HT-29 (cell line): ENCODE measurements at places on chromosomes 13 and 19. TPM values are rescaled to one million over a fixed set of nuclear protein-coding genes. Genes with fewer than 3 reads are reported as not detected.

- no peak for DNase-seq
Observed at GRCh38 chr13:111263566-111263965, 56.9 kb upstream of the TEX29 start.

DNA sequence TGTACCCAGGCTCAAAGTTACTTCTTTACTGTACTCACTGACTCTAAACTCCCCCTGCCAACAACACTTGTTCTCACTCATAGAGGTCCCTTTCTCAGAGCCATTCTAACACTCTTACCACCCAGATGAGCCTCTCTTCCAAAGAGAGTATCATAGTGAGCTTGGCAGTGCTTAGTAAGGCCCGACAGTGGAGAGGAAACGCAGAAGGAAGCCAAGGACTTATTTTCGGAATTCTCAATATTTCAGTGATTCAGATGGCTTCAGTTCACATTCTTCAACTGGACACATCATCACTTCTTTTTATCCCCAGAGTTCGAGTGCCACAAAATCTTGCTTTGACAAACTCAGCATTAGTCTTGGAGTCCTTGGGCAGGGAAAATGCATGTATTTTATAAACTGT is 285.9 kb downstream of the DNAJC15 start:
- DNase-seq: no peak

DNA sequence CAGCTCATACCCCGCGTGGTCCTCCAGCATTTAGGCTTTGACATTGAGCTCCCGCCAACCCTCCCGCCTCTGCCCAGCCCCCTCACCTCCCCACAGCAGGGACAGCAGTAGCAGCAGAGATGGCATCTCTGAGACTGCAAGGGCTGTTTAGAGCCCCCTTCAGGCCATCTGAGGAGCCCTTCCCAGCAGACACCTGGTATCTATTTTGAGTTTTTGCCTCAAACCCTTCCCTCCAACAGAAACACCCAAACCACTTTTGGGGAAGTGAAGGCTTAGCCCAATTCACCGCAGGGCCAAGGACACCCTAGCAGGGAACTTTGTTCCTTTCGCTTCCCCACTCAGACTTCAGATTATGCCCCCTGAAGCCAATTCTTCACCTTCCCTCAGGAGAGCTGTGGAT is 6.3 kb upstream of the ZNF175 start:
- DNase-seq: no peak

Gene CBARP
- total RNA-seq: 2.4 and 3.9 TPM in 2 replicates
